Ascending aorta (tissue), 2 donors: ENCODE measurements at places on chromosomes 16 and 17.
A peak's percentile ranks its signal among the peaks of the same experiment; 100 is the strongest.

DNA sequence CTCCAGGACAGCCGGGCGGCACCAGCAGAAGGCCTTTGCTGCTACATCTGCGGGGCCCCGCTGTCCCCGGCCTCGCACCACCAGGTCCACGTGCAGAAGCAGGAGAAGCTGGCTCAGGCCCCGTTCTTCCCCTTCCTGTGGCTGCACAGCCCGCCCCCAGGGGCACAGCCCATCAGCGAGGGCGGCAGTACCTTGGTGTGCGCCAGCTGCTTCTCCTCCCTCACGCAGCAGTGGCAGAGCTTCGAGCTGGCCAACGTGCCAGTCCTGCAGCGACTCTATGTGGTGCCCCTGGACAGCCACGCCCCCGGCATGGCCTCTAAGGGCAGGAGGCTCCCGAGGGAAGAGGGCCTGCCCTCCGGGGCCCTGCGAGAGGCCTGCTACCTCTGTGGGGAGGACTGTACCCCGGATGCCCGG lies 58.3 kb upstream of the CIBAR2 start:
- no peaks in the 10 kb centered on the region for H3K36me3 ChIP-seq
- no peak for DNase-seq
- H3K27me3 ChIP-seq: no peaks in the 10 kb centered on the region
- no peak overlapping the region for H3K27ac ChIP-seq
- H3K4me3 ChIP-seq: peak overlapping the region; percentile 78
- H3K4me1 ChIP-seq: peaks cover 47% of the 10 kb centered on the region

GRCh38 chr16:24906199-24906808 lies 60.5 kb downstream of the SLC5A11 start:
- no peak overlapping the region for H3K4me3 ChIP-seq
- no peaks in the 10 kb centered on the region for H3K36me3 ChIP-seq
- H3K27me3 ChIP-seq: no peaks in the 10 kb centered on the region

DNA sequence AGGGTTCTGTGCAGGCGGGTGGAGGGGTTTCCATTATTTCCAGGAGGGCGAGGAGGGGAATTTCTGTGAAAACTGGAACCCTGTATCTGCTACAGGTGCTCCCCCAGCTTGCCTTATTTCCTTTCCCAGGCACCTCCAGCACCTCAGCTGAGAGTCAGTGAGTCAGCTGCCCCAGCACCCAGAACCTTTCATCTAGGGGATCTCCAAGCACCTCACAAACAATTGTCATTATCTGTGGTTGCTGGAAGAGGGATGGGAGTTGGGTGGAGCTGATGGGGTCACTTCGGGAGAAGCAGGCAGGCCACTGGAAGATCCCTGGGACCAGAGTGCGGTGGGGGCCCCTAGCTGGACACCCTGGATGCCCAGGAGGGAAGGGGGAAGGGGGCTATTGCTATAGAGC lies 10.0 kb upstream of the CLUH start:
- no peaks in the 10 kb centered on the region for H3K36me3 ChIP-seq
- H3K27me3 ChIP-seq: peaks cover 12% of the 10 kb centered on the region
- no peak overlapping the region for H3K27ac ChIP-seq
- H3K4me3 ChIP-seq: no peak overlapping the region
- no peaks in the 10 kb centered on the region for H3K4me1 ChIP-seq

GRCh38 chr17:73888862-73889261 lies 244.6 kb upstream of the SDK2 start:
- H3K4me3 ChIP-seq: no peak overlapping the region
- no peak for DNase-seq
- H3K36me3 ChIP-seq: no peaks in the 10 kb centered on the region
- no peak overlapping the region for H3K27ac ChIP-seq

GRCh38 chr16:89360760-89361435 lies 129.5 kb downstream of the ANKRD11 start:
- no peak overlapping the region for H3K4me3 ChIP-seq
- H3K27me3 ChIP-seq: no peaks in the 10 kb centered on the region
- H3K27ac ChIP-seq: no peak overlapping the region
- H3K36me3 ChIP-seq: no peaks in the 10 kb centered on the region

GRCh38 chr16:8634991-8635736 lies 13.7 kb downstream of the METTL22 start:
- no peak for DNase-seq
- peaks cover 80% of the 10 kb centered on the region for H3K36me3 ChIP-seq
- no peak overlapping the region for H3K4me3 ChIP-seq
- H3K27ac ChIP-seq: no peak overlapping the region

- no peaks in the 10 kb centered on the region for H3K27me3 ChIP-seq
- H3K4me1 ChIP-seq: no peaks in the 10 kb centered on the region
- peaks cover 2% of the 10 kb centered on the region for H3K36me3 ChIP-seq
Observed at GRCh38 chr17:45394913-45395568, 37.6 kb downstream of the ARHGAP27 start.

GRCh38 chr16:75702242-75702641 lies 981 bp upstream of the DUXB start:
- H3K4me3 ChIP-seq: no peak overlapping the region
- DNase-seq: no peak
- no peaks in the 10 kb centered on the region for H3K27me3 ChIP-seq
- no peaks in the 10 kb centered on the region for H3K4me1 ChIP-seq

- no peaks in the 10 kb centered on the region for H3K4me1 ChIP-seq
- no peaks in the 10 kb centered on the region for H3K27me3 ChIP-seq
- DNase-seq: no peak
- peaks cover 72% of the 10 kb centered on the region for H3K36me3 ChIP-seq
Observed at GRCh38 chr17:76772842-76773525, 35.1 kb downstream of the MFSD11 start.

DNA sequence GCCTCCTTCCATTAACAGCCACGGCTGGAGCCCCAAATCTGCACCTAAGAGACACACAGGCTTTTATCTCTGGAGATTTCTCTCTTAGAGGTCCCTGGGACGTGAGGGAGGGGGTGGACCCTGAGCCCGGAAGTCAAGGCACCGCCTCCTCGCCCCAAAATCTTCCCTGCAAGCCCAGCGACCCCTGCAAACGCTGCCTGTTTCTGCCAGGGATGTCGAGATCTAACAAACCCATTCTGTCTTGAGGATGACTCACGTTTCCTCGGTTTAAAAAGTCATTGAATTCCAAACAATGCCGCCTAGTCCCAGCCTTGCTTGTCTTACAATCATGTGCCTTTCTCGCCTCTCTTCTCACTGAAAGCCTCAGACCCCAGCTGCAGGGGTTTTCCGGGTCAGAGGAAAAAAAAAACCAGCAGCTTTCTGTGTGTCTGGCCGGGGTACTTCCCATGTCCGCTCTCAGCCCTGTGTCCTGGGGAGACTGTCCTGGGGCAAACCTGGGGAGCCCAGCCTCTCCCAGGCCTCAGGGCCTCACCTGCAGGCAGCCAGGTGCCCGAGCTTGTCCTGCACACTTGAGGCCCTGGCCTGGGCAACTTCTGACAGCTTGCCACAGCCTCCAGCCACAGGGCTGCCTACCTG lies 15.4 kb downstream of the ARL2BP start:
- H3K36me3 ChIP-seq: peaks cover 11% of the 10 kb centered on the region
- H3K4me1 ChIP-seq: peaks cover 2% of the 10 kb centered on the region
- no peaks in the 10 kb centered on the region for H3K27me3 ChIP-seq
- peak overlapping the region; percentile 45 for H3K27ac ChIP-seq

GRCh38 chr16:69089091-69089910 lies 16.2 kb upstream of the HAS3 start:
- H3K4me3 ChIP-seq: no peak overlapping the region
- H3K36me3 ChIP-seq: peaks cover 5% of the 10 kb centered on the region
- no peak for DNase-seq
- H3K27ac ChIP-seq: no peak overlapping the region
- H3K4me1 ChIP-seq: no peaks in the 10 kb centered on the region
- H3K27me3 ChIP-seq: no peaks in the 10 kb centered on the region

GRCh38 chr16:46632778-46633733 lies 11.9 kb upstream of the SHCBP1 start:
- H3K4me3 ChIP-seq: no peak overlapping the region
- H3K27me3 ChIP-seq: no peaks in the 10 kb centered on the region
- H3K4me1 ChIP-seq: no peaks in the 10 kb centered on the region
- no peak for DNase-seq
- no peak overlapping the region for H3K27ac ChIP-seq

GRCh38 chr17:57293077-57293476 lies 36.8 kb downstream of the MSI2 start:
- no peaks in the 10 kb centered on the region for H3K4me1 ChIP-seq
- H3K4me3 ChIP-seq: no peak overlapping the region
- no peaks in the 10 kb centered on the region for H3K27me3 ChIP-seq

- H3K27ac ChIP-seq: no peak overlapping the region
- DNase-seq: no peak
- H3K36me3 ChIP-seq: no peaks in the 10 kb centered on the region
Observed at GRCh38 chr17:81408049-81408448, 12.8 kb downstream of the BAHCC1 start.

DNA sequence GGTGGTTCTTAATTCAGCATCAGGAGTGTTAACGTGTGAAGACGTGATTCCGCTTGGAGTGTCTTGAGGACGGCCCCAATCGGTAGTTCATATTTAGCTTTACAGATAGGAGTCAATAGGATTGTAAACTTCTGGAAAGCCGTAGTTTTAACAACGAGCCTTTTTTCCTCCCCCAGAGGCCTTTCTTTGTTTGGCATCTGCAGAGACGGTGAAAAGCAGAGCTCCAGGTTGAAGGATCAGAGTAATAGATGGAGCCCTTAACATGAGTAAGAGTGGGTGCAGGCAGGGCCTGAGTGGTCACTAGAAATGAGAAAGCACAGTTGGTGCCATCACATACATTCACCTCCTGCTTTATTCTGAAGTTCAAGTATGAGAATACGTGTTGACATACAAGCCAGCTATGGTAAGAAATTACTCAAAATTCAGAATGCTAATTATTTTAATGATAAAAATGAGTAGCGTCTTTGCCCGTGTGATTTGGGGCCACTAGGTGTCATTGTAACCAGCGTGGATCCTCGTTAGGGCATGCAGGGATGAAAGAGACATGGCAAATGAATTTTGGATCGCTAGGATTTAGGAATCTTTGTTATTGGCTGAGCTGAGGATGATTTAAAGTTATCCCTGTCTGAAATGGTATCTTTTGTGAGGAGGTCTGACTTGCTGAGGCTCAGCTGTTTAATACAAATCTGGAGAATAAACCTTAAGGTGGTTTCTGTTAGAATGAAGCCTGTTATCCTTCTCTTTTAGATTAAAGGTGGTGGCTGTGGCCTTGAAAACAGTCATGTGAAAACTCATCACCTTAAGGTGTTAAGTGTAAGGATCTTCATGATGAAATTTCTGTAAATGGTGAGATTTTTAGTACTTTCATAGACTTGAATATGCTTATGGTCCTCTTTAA lies 18.6 kb downstream of the PRCD start:
- no peaks in the 10 kb centered on the region for H3K27me3 ChIP-seq
- peaks cover 21% of the 10 kb centered on the region for H3K4me1 ChIP-seq
- peak overlapping the region; percentile 50 for H3K4me3 ChIP-seq
- H3K27ac ChIP-seq: peak overlapping the region; percentile 82

DNA sequence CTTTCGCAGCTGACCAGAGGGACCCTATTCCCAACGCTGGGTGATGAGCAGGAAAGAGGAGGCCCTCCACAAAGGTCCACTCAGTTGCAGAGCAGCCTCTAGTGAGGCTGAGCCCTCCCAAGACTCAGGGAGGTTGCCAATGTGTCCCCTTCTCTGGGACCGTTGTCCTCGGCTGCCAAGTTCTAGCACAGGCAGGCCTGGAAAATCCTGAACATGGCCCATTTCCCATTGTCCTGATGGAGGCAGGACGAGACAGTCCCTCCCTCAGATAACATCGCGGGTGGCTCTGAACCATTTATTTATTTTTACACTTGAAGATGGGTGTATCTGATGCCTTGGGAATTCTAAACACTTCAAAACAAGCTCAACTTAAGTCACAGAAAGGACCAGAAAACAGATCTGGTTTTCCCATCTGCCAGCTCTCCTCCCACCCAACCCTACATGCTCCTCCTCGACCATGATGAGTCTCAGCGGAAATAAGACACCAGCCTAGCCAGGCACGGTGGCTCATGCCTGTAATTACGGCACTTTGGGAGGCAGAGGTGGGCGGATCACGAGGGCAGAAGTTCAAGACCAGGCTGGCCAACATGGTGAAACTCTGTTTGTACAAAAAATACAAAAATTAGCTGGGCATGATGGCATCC lies 12.8 kb downstream of the CDIP1 start:
- peaks cover 8% of the 10 kb centered on the region for H3K4me1 ChIP-seq
- no peak for DNase-seq
- no peak overlapping the region for H3K27ac ChIP-seq
- no peaks in the 10 kb centered on the region for H3K27me3 ChIP-seq

- H3K27me3 ChIP-seq: no peaks in the 10 kb centered on the region
- H3K36me3 ChIP-seq: no peaks in the 10 kb centered on the region
- H3K27ac ChIP-seq: no peak overlapping the region
Observed at GRCh38 chr16:20997147-20997546, 96.6 kb downstream of the LYRM1 start.

DNA sequence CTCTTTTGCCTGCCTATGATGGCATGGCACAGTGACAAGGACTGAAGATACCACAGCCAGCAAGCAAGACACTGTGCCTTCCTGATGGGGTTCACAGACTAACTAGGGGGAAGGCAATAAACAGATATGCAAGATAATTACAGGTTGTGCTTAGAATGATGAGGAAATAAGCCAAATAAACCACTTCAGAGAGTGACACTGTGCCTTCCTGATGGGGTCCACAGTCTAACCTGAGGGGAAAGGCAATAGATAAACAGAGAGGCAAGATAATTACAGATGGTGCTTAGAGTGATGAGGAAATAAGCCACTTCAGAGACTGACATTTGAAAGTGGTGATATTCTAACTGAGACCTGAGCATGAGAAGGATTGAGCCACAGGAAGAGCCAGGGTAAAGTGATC lies 84.2 kb downstream of the HS3ST2 start:
- DNase-seq: no peak
- H3K36me3 ChIP-seq: no peaks in the 10 kb centered on the region
- no peak overlapping the region for H3K4me3 ChIP-seq
- no peak overlapping the region for H3K27ac ChIP-seq
- H3K27me3 ChIP-seq: no peaks in the 10 kb centered on the region

GRCh38 chr17:72338304-72338703 lies 217.5 kb downstream of the SOX9 start:
- no peak overlapping the region for H3K4me3 ChIP-seq
- no peaks in the 10 kb centered on the region for H3K36me3 ChIP-seq
- H3K4me1 ChIP-seq: peaks cover 7% of the 10 kb centered on the region
- no peak overlapping the region for H3K27ac ChIP-seq
- no peak for DNase-seq

- H3K27me3 ChIP-seq: no peaks in the 10 kb centered on the region
- H3K4me1 ChIP-seq: no peaks in the 10 kb centered on the region
- DNase-seq: no peak
- H3K36me3 ChIP-seq: no peaks in the 10 kb centered on the region
Observed at GRCh38 chr16:81094771-81095251, 1.4 kb downstream of the GCSH start.

- no peaks in the 10 kb centered on the region for H3K27me3 ChIP-seq
- no peak for DNase-seq
- no peaks in the 10 kb centered on the region for H3K4me1 ChIP-seq
- H3K36me3 ChIP-seq: peaks cover 77% of the 10 kb centered on the region
- H3K27ac ChIP-seq: no peak overlapping the region
Observed at GRCh38 chr17:81621494-81622130, 15.3 kb downstream of the NPLOC4 start.
